ENCODE measurements at places on chromosomes 12 and 14.

- no peak for DNase-seq
These were observed 769 bp upstream of the EMP1 start for GRCh38 chr12:13195785-13196129.

DNA sequence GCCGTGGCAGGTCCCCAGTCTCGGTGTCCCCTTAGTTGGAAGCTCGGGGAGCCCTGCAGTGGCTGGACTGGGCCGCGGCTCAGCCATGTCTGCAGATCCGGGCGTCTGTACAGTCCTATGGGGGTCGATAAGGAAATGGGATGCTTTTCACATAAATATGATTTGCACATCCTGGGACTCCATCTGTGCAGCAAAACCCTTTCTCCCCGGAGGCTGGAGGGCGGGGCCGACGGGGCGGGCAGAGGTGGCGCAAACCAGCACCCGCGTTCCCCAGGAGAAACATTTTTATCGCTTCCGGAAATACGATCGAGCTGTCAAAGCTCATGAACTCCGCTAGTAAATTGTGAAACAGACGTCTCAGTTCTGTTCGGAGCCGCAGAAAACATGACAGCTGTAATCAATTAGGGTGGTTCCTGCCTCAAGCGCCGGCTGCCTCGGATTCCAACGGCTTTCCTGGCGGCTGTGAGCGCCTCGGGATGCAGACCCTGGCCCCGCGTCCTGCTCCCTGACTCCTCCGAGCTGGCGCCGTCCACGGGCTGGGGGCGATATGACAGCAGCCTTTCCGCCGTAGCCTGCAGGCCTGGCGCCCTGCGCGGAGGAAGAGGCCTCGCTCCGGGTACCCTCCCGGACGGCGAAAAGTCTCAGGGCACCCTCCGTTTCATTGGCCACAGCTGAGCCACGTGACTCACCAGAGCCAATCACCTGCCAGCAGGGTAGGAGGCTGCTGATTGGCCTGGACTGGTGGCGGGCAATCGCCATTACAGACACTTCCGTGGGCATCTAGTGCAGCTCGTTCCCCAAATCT lies 23.0 kb downstream of the DIO3 start:
- DNase-seq: no peak

GRCh38 chr12:32264961-32265360 lies 134.4 kb upstream of the FGD4 start:
- peak; percentile 48 for DNase-seq

GRCh38 chr12:72010356-72010755 lies 71.7 kb downstream of the TPH2 start:
- DNase-seq: no peak

DNA sequence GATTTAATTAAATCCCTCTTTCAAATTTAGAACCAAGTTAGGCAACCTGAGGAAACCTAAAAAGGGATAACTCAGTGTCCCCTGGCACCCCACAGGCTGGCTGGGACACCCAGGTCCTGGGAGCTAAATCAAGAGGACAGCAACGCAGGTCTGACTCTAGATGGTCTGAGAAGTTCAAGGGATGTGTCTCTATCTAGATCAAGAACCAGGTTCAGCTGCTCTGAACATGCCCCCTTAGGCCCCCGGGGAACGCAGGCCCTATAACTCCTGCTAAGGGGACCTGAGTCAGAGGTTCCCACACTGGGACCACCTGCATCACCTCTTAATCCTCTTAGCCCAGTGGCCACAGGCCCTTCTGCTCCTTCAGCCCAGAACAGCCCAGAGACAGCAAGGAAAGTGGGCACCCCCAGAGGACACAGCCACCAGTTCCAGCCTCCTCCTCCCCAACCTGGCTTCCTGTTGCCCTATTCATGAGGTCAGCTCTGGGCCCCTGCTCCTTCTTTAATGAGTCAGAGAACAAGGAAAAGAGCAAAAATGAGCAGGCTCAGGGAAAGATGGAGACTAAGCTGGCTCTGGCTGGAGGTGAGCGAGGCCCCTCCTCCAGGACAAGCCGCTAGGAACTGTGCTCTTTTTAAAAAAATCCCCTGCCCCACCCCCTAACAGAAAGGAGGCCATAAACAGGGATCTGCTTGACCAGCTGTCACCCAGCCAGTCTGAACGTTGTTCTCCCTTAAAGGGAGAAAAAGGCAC lies 10.8 kb downstream of the PITPNM2 start:
- no peak for DNase-seq

GRCh38 chr12:40058721-40059190 lies 47.1 kb downstream of the SLC2A13 start:
- no peak for DNase-seq

GRCh38 chr12:46386877-46387629 lies 14.5 kb upstream of the SLC38A2 start:
- DNase-seq: peak; percentile 56

GRCh38 chr14:23425169-23425568 lies 10.3 kb downstream of the MYH7 start:
- no peak for DNase-seq

GRCh38 chr14:90193925-90194324 lies 62.4 kb upstream of the PSMC1 start:
- no peak for DNase-seq

- DNase-seq: no peak
These were observed 188.5 kb upstream of the TMEM132C start for GRCh38 chr12:128078301-128078971.

- DNase-seq: no peak
These were observed 31.6 kb upstream of the CD69 start for GRCh38 chr12:9792185-9792900.

GRCh38 chr14:60178820-60179219 lies 13.6 kb upstream of the DHRS7 start:
- DNase-seq: no peak

DNA sequence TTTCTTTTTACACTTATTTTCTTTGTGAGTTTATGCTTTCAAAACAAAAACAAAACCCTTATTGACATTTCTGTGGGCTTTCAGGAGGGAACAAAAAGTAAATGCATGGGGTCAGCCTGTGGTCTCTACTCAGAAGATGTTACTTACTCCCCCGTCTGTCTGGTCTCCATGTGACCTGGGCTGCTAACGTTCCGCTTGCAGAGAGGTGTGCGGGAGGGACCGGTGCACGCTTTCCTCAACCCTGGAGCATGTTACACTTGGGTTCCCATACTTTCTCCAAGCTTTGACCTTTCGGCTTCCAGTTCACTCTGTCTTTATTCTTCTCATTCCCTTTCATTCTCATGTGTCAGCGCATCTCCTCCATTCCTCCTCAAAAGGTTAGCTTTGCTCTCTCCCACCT lies 36.5 kb downstream of the ZC3H14 start:
- no peak for DNase-seq

GRCh38 chr14:67510836-67511235 lies 22.3 kb upstream of the PLEKHH1 start:
- DNase-seq: no peak

DNA sequence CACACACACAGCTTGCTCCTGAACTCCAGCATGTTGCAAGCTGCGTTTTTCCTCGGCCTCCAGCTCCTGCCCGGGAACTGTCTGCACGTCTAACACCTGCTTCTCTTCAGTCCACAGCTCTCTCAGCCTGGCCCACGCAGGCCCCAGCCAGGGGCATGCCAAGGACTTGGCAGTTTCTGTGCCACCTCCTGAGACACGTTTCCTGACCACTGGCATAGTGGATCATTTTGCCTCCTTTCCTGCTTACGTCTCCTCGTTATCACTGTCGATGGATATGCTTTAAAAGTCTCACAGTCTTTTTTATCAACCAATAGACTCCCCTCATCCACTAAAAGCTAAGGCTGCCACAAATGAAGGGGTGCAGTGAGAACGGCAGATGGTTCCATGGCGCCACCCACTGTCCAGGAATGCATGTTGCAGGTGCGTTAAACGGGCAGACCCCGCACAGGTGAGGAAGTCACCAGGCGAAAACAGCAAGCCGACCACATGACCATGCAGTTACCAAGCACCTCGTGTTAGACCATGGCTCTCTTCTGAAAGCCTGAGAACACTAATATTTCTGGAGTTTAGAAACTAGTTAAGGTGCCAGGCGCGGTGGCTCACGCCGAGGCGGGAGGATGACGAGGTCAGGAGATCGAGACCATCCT lies 14.7 kb upstream of the TEAD4 start:
- no peak for DNase-seq

DNA sequence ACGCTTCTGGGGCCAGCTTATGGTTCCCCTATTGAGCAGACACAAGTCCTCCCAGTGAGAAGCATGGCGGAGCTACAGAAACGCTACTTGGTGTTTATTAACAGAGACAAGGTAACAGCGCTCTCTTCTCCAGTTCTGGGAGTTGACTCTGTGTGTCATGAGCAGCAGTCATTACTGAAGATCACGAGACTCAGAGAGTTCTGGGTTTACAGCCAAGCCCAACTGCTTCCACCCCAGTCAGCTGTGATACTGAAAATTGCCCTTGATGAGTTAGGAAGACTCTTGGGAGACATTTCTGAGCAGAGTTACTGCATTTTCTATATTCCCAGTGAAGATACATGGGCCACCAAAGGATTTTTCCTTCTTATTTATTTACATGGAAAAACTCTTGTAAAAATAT lies 48.6 kb downstream of the CFAP251 start:
- DNase-seq: no peak

GRCh38 chr14:42719391-42719790 lies 1112.7 kb downstream of the LRFN5 start:
- DNase-seq: no peak

DNA sequence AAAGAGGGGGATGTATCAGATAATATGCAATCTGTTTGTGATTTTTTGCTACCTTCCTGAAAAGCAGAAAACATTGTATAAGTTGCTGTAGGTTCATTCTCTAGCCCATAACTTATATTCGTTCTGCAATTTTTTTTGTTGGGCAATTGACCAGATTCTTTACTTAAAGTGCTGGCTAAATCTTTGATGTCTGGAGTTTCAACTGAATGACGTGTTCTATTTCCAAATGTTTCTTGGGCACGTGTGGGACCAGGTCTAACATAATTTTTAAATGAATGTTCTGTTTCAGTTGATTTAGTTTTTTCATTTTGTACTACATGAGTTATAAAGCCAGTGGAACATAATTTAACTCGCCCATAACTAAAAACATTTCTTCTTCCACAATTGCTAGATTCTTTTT lies 3.8 kb downstream of the MLH3 start:
- DNase-seq: no peak
